A375 (cell line): ENCODE measurements at places on chromosomes 1 and 21. TPM values are rescaled to one million over a fixed set of nuclear protein-coding genes. Genes with fewer than 3 reads are reported as not detected.

The ASCL5 gene
- not detected in 2 replicates for total RNA-seq

The TTLL7 gene
- 1.8 and 4.3 TPM in 2 replicates for total RNA-seq

The TAS1R1 gene
- 0.04 TPM in 1 of 2 replicates, not detected in the other for total RNA-seq

The UMODL1 gene
- not detected in 2 replicates for total RNA-seq

The ESRRG gene
- total RNA-seq = 0.53 and 0.57 TPM in 2 replicates

The COL16A1 gene
- total RNA-seq = 53.0 and 59.6 TPM in 2 replicates

The MX1 gene
- 7.3 and 7.7 TPM in 2 replicates for total RNA-seq

The NPR1 gene
- 0.24 and 0.26 TPM in 2 replicates for total RNA-seq

The BCL2L15 gene
- total RNA-seq = 0.79 and 0.80 TPM in 2 replicates

The CCDC27 gene
- total RNA-seq = not detected in 2 replicates

The NBPF4 gene
- total RNA-seq = not detected in 2 replicates

The RIMS3 gene
- 0.11 and 0.45 TPM in 2 replicates for total RNA-seq

The GJA4 gene
- not detected in 2 replicates for total RNA-seq

The LGR6 gene
- 0.23 TPM in 1 of 2 replicates, not detected in the other for total RNA-seq
